ENCODE measurements at places on chromosomes 4 and X. TPM values are rescaled to one million over a fixed set of nuclear protein-coding genes. Genes with fewer than 3 reads are reported as not detected.
A peak's percentile ranks its signal among the peaks of the same experiment; 100 is the strongest.

SHROOM2 gene
- total RNA-seq: 16.8 TPM

EDA2R gene
- 9.6 TPM for total RNA-seq

RXFP1 gene
- 0.65 TPM for total RNA-seq

ARAP2 gene
- 7.8 TPM for total RNA-seq

DNA sequence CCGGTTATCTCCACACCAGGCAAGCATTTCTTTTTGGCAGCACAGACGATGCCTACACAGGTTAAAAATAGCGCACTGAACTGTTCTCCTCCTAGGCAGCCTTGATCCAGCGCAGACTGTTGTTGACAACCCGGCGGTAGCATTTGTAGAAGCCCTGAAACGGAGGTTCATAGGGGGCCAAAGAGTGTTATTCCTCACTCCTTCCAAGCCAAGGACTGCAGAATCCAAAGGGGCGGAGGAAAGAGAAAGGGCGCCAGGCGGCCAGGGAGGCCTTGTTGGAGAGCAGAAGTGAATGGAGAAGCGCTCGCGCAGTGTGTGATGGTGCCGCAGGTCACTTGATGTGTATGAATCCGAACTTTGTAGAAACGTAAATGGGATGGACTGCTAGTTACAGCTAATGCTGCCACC, 82.7 kb downstream of the TENM3 start:
- no peaks in the 10 kb centered on the region for H3K27me3 ChIP-seq
- DNase-seq: peak; percentile 34
- H3K36me3 ChIP-seq: no peaks in the 10 kb centered on the region
- H3K4me3 ChIP-seq: no peak overlapping the region
- H3K4me1 ChIP-seq: peaks cover 1% of the 10 kb centered on the region

DNA sequence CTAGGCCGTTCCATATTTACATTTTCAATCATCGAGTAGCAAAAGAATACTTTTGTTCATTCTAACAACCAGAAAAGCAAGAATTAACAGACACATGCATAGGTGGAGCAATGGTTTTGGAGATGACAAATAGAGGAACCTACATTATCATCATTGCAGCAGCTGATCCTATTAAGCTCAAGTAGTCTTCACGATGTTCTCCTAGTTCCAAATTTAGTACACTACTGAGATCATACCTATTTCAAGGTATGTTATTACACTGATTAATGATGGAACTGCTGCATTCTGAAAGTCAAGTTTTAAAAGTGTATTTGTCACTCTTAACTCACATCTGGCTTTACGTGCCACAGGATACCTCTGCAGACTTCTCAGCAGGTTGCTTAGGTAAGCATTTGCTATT, 87.4 kb downstream of the ADGRA3 start:
- no peak for DNase-seq
- no peak overlapping the region for H3K4me3 ChIP-seq
- no peak overlapping the region for H3K27ac ChIP-seq
- H3K27me3 ChIP-seq: no peaks in the 10 kb centered on the region

DNA sequence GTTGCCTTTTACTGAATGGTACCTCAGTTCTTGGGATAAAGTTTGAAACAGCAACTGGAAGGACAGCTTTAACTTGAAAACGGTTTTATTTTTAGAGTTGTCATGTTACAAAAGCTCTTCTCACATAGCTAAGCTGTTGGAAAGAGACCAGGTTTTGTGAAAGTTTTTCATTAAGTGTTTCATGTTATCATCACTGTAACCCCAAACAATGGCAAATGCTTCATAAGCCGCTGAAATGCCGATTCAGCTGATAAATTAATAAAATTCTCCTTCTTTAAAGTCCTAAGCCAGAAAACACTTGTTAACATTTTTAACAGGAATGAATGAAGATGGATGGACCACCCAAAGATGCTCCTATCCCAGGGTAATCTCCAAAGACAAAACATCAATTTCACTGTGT, 76.1 kb upstream of the IRF2 start:
- H3K36me3 ChIP-seq: no peaks in the 10 kb centered on the region
- no peak for DNase-seq
- H3K27me3 ChIP-seq: no peaks in the 10 kb centered on the region
- no peak overlapping the region for H3K4me3 ChIP-seq
- H3K27ac ChIP-seq: no peak overlapping the region

GRCh38 chr4:177480795-177481194, 38.6 kb upstream of the AGA start:
- H3K27me3 ChIP-seq: no peaks in the 10 kb centered on the region
- no peaks in the 10 kb centered on the region for H3K4me1 ChIP-seq
- DNase-seq: no peak
- no peak overlapping the region for H3K27ac ChIP-seq
- no peaks in the 10 kb centered on the region for H3K36me3 ChIP-seq

DNA sequence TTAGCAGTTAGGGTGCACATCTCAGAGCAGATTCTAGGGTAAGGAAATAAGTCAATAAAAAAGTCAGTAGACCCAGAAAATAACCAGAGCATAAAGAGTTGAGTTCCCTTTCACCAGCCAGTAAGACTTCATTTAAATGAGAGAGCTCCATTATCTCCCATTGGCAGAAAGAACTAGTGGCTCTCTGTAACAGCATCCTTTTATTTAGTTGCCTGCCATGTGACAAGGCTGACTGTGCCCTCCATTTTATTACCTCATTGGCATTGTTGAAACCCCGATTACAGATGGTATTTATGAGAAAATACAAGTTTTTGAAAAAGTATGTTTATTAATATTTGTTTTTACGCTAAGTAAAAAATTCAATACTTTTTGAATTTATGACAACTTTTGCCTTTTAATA, 859.5 kb upstream of the NDST4 start:
- H3K27me3 ChIP-seq: no peaks in the 10 kb centered on the region
- no peaks in the 10 kb centered on the region for H3K4me1 ChIP-seq
- no peaks in the 10 kb centered on the region for H3K36me3 ChIP-seq
- no peak for DNase-seq

GRCh38 chrX:130170752-130171445, 863 bp upstream of the RAB33A start:
- H3K4me3 ChIP-seq: peak overlapping the region; percentile 29
- H3K27me3 ChIP-seq: no peaks in the 10 kb centered on the region
- no peaks in the 10 kb centered on the region for H3K36me3 ChIP-seq

- no peak overlapping the region for H3K4me3 ChIP-seq
- no peak overlapping the region for H3K27ac ChIP-seq
- H3K27me3 ChIP-seq: no peaks in the 10 kb centered on the region
- H3K36me3 ChIP-seq: no peaks in the 10 kb centered on the region
- no peak for DNase-seq
Measured at GRCh38 chr4:38489924-38490639, 173.9 kb upstream of the KLF3 start.

DNA sequence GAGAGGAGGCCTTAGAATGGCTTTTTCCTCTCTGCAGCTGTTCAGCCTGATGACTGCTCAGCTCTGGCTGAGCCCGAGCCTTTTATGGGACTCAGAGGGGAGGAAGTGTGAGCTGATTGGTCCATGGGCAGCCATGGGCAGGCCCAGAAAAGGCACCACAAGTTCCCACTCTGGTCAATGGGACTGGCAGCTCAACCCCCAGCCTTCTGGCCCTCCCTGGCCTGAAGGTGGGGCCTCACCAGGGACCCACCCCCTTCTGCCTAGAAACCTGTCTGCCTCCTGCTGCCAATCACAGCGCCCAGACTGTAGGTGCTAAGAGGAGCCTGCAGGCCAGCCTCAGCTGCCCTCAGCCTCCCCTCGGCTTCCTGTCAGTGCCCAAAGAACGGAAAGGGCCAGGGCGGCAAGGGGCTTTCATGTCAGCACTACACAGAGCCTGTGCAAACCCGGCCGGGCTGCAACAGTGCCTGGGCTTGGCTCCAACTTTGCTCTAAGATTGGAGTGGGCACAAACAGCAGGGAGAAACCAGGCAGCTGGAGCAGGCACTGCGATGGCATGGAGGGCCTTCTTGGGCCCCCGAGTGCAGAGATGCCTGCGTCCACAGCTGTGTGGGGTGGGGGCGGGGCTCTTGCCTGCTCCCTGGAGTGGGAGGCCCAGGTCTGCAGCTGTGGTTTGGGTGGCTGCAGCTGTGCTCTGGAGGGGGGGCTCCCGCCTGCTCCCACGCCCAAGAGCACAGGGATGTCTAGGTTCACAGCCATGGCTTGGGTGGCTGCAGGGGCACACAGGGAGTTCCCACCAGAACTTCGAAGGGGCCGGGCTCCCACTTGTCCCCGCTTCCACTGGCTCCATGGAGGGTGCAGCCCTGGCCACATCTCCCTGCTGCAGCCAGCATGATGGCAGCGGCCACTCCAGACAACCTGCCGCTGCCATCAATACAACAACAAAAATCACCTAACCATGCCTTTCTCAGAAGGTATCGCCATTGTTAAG, 92.6 kb downstream of the NXF2 start:
- H3K27ac ChIP-seq: no peak overlapping the region
- no peaks in the 10 kb centered on the region for H3K36me3 ChIP-seq

DNA sequence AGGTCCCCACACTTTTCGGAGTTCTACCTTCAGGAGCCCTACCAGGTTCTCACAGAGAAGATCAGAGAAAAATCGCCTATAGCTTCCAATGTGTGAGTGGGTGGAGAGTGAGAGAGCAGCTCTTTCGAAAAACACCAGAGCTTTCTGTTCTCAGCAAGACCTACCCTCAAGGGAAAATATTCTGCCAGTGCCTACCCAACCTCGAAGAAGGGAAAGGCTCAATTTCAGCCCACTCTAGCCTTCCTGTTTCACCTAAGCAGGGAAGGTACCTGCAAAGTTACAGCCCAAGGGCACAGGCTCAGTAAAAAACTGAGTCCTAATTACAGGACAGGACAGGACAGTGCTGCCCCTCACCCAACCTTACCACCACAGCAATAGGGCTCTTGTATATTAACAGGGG, 104.0 kb upstream of the WDR17 start:
- no peak overlapping the region for H3K4me3 ChIP-seq
- H3K27me3 ChIP-seq: no peaks in the 10 kb centered on the region
- H3K27ac ChIP-seq: no peak overlapping the region
- no peaks in the 10 kb centered on the region for H3K4me1 ChIP-seq
- no peak for DNase-seq

GRCh38 chr4:188023682-188024081, 28.1 kb downstream of the ZFP42 start:
- no peak overlapping the region for H3K27ac ChIP-seq
- no peaks in the 10 kb centered on the region for H3K27me3 ChIP-seq
- no peaks in the 10 kb centered on the region for H3K4me1 ChIP-seq
- H3K36me3 ChIP-seq: no peaks in the 10 kb centered on the region
- no peak overlapping the region for H3K4me3 ChIP-seq

GRCh38 chrX:44784241-44784640, 59.6 kb upstream of the DUSP21 start:
- no peaks in the 10 kb centered on the region for H3K36me3 ChIP-seq
- no peaks in the 10 kb centered on the region for H3K27me3 ChIP-seq
- DNase-seq: no peak
- no peaks in the 10 kb centered on the region for H3K4me1 ChIP-seq
- no peak overlapping the region for H3K27ac ChIP-seq

GRCh38 chrX:47483306-47484268, 565 bp upstream of the ZNF41 start:
- DNase-seq: peak; percentile 21
- peaks cover 1% of the 10 kb centered on the region for H3K4me1 ChIP-seq
- no peaks in the 10 kb centered on the region for H3K27me3 ChIP-seq

- H3K4me3 ChIP-seq: no peak overlapping the region
- no peak overlapping the region for H3K27ac ChIP-seq
- peaks cover 7% of the 10 kb centered on the region for H3K4me1 ChIP-seq
- no peaks in the 10 kb centered on the region for H3K36me3 ChIP-seq
Measured at GRCh38 chr4:52266537-52267137, 215.5 kb downstream of the SPATA18 start.

GRCh38 chrX:1099146-1099770, 113.2 kb downstream of the CRLF2 start:
- H3K36me3 ChIP-seq: no peaks in the 10 kb centered on the region
- no peak for DNase-seq
- no peak overlapping the region for H3K4me3 ChIP-seq
- H3K27me3 ChIP-seq: no peaks in the 10 kb centered on the region

DNA sequence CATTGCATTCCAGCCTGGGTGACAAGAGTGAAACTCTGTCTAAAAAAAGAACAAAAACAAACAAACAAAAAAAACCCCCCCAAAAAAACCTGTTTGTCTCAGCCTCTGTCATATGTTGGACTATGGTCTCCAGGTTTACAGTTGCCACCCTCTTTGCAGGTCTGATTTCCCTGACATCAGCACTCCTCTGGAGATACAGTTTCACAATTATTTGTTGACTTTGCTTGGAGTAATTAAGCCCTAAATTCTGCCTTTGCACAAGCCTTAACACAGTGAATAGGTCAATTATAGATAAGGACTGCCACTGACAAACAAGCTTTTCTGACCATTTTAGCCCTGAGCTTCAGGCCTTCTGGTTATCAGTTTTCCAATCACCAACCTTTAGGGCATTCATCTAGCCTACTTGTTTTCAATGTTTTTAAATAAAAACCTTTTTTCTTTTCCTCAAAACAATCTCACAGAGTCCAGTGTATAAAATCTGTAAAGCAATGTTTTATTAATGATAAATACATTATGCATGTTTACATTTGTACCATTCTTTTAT, 20.4 kb upstream of the MAPK10 start:
- no peaks in the 10 kb centered on the region for H3K36me3 ChIP-seq
- H3K27ac ChIP-seq: no peak overlapping the region
- DNase-seq: no peak
- no peak overlapping the region for H3K4me3 ChIP-seq

DNA sequence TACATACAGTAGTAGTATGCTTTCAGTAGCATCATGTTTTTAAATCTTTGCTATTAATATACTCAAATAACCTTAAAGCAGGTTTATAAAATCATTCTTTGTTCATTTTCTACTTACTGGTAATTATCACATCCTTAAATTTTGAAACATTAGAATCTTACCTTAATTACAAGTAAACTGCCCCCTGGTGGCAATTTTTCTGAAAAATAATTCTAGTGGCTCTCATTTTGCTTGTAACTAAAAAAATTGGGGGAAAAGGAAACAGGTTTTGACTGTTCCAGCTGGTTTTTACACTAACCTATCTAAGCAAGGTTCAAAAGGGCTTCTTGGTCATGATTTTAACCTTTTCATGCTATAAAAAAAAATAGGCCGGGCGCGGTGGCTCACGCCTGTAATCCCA, 18.5 kb upstream of the DCAF4L1 start:
- H3K27me3 ChIP-seq: no peaks in the 10 kb centered on the region
- no peaks in the 10 kb centered on the region for H3K4me1 ChIP-seq
- H3K27ac ChIP-seq: no peak overlapping the region

DNA sequence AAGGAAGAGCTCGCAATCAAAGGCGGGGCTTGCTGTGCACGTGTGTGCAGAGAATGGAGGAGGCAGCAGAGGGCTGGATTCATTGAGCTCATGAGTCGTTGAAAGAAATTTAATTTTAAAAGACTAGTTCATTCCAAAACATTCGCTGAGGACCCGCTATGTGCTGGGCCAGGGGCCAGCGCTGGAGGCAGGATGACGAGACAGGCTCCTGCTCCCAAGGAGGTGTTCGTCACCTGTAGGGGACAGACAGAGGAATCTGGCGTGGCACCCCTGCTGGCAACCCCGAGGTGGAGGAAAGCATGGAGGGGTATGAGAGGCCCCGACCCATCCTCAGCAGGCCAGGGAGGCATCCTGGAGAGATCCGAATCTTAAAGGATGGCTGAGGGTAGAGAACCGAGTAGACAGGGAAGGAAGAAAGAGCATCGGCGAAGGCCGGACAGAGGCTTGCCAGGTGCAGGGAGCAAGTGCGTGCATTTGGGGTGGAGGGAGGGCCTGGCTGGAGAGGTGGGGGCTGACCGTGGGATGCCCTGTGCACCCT, 96.4 kb downstream of the CPZ start:
- no peak overlapping the region for H3K4me3 ChIP-seq
- no peak for DNase-seq
- no peaks in the 10 kb centered on the region for H3K27me3 ChIP-seq
- no peak overlapping the region for H3K27ac ChIP-seq

All from ovary (tissue), 10 donors.